ENCODE measurements at places on chromosomes 1 and 21.
A peak's percentile ranks its signal among the peaks of the same experiment; 100 is the strongest.

DNA sequence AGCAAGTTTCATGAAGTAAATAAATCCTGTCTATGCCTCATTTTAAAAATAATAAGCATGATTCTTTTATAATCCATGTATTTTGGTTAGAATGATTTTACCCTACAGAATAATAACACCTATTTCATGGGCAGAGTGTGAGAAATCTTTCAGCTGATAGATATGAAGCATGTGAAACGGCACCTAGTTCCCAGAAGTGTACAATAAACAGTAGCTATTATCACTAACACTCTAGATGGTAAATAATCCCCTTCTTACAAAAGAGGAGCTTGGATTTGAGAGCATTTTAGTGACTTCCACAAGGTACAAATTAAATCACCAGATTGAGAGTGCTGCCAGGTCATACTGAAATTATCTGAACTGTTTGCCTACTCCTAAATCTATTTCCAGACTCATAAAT lies 95.3 kb upstream of the NRIP1 start:
- DNase-seq = no peak

DNA sequence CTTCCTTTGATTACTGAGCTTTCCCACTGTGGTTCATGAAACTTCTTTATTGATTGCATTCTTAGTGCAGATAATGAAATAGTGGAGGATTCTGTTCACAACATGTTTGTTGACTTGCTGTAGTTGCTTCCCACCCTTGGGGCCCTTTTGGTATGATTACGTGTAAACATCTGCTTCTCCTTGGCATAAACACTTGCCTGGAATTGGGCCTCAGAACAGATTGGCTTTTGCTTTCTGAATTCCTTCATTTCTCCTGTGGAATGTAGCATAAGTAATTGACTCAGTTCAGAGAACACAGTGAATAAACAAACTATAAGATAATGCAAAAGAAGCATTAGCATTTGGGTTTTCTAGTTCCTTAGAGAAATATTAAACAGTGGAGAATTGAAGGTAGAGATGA lies 59.5 kb upstream of the LAMC2 start:
- no peak for DNase-seq

- DNase-seq = no peak
These were observed 343.2 kb downstream of the OLFM3 start for GRCh38 chr1:101653482-101653946.

DNA sequence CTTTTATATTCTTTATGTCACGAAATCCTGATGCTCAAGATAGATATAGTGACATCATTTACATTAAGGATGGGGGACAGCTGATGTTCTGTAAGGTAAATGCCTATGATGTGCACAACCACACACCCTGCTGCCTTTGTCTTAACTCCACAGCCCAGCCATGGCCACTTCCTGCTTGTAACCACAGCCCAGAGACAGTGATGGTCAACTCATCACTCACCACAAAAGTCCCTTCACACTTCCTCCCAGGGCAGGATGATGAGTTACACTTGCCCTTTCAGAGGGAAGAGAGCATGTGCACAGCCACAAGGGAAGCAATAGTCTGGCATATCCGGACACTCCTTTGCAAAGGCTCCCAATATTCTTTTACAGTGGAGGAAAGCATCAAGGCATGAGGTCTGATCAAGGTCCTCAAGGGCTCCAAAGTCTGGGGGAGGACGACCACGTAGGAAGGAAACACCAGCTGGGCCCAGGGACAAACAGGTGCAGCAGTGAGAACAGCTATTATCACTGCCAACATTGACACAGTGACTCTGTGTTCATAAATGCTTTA lies 53.8 kb downstream of the PLPP3 start:
- DNase-seq = no peak

DNA sequence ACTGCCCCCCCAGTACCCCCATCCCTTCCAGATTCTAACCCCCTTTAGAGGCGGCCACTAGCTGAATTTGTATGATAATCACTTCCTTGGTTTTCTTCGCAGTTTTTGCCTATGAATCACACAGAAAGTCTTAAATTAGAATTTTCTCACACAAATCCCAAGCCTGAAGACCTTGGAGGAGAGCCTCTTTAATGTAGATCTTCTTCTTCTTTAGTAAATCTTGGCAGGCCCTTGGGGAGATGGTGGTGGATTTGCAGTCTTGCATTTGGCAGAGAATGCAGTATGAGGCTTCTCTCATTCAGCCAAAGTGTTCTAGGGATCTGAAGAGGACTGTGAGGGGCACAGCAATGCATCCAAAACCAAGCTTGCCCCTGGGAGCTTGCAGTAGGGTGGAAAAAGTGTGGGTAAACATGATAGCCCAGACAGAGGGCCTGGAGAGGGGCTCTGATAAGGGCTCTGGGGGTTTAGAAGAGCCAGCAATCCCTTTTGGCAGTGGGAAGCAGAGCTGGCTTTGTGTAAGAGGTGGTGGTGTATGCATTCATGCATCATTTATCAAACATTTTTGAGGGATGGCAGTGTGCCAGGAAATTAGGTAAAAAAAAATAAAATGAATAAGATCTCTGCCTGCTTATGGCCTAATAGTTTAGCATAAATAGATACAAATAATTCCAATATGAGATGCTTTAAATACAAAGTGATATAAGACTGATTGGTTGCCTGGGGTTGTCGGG lies 7.7 kb upstream of the CDC42 start:
- DNase-seq = no peak

GRCh38 chr1:218166268-218166945 lies 118.7 kb upstream of the RRP15 start:
- DNase-seq = no peak

DNA sequence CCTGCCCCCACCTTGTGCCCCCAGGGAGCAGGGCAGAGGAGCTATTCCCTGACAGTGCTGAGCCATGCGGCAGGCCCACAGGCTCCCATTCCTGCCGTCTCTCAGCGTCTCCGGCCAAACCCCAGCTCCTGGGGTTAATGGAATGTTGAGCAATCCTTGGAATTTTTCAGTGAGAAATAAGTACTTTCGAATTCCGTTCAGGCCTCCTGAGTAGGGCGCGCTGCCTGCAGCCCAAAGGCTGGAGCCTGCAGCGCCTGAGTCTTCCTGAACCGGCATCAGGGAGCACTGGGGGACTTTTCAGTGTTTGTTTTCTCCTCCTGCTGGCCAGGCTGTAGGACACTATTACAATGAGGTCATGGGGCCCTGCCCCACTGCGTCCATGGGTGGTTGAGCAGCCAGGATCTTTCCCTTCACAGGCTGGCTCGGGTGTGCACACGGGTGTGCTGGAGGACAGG lies 33.3 kb upstream of the CSF1 start:
- peak; percentile 81 for DNase-seq

GRCh38 chr1:22078133-22078532 lies 25.6 kb downstream of the CDC42 start:
- no peak for DNase-seq

GRCh38 chr1:29481031-29481430 lies 244.7 kb downstream of the PTPRU start:
- no peak for DNase-seq

- no peak for DNase-seq
These were observed 51.4 kb upstream of the GPR157 start for GRCh38 chr1:9180111-9180819.

- no peak for DNase-seq
These were observed 746.5 kb upstream of the ADAMTS5 start for GRCh38 chr21:27713154-27714109.

DNA sequence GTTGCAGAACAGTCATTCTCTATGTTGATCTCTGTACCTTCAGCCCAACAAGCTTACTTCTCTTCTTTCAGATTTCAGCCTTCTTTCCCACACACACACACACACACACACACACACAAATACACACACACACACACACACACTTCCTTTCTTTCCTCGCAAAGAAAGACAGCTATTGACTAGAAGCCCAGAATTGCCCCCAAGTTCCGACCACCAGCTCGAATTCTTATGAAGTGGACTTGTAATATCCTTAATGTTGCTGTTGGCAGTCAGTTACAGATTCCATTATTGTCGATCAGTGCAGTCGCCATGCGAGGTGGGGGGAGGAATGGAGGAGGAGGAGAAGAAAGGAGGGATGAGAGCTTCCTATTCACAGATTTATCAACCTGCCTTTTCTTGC lies 125.5 kb downstream of the CLEC20A start:
- no peak for DNase-seq

DNA sequence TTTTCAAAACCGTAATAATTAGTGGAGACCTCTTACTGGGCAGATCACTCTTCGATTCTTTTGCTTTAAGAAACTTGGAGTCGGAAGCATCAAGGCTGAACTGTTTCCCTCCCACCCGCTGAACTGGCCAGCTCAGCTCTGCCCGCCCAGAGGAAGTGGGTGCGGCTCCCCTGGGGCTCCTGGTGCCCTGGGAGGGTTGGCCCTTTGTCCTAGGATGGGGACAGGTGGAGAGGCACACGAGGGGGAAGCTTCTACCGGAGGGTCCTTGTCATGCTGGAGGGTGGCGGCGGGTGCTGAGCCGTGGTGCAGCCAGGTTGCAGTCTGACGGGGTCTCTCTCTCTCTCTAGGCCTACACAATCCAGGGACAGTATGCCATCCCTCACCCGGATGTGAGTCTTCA lies 64.3 kb upstream of the COL6A1 start:
- DNase-seq = no peak

- no peak for DNase-seq
These were observed 208.8 kb downstream of the KIF26B start for GRCh38 chr1:245363461-245364200.

- DNase-seq = no peak
These were observed 954 bp downstream of the MYOG start for GRCh38 chr1:203084588-203085527.

- DNase-seq = no peak
These were observed 9.7 kb upstream of the H6PD start for GRCh38 chr1:9224664-9225410.

GRCh38 chr1:215833941-215834729 lies 267.0 kb downstream of the KCTD3 start:
- DNase-seq = no peak

- DNase-seq = no peak
These were observed 129.8 kb upstream of the SAMSN1 start for GRCh38 chr21:14675774-14676530.

- DNase-seq = no peak
These were observed 44.6 kb upstream of the GRIK3 start for GRCh38 chr1:37078866-37079265.

GRCh38 chr1:25516686-25517085 lies 26.7 kb upstream of the LDLRAP1 start:
- no peak for DNase-seq

- peak; percentile 93 for DNase-seq
These were observed 20.0 kb upstream of the ALDH4A1 start for GRCh38 chr1:18922319-18922726.

- no peak for DNase-seq
These were observed 8.0 kb upstream of the FTCD start for GRCh38 chr21:46163380-46163779.

DNA sequence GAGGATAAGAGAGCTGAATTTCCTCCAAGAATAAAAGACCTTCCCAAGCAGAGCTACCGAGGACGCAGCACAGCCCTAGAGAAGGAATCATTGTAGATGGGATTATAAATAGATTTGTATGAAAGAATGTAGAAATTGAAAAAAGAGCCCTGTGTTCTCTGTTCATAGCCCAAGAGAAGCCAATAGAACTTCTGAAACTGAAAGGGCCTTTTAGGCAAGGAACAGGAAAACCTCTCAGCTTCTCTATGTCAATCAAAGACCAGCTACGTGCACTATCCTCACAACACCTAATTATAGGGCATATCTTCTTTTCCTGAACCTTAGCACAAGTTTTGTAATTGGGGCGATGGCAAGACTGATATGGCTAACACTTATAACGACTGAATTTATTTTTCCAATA lies 192.4 kb upstream of the RNPC3 start:
- DNase-seq = no peak

DNA sequence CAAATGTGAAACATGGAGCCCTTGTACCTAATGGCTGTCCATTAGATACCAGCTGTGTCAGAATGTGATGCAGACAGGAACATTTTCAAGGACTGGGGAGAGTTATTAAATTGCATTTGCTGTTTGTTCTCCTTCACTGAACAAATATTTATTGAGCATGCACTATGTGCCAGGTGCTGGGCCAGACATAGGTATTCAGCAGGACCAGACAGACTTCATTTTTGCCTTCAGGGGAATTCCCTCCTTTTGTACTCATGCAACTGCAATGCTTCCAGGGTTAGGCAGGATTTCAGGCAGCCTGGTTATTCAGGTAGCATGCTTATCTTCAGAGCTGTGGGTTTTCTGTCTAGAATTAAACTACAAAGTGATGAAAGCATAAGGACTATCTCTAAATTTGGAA lies 64.2 kb upstream of the SMYD2 start:
- DNase-seq = no peak

DNA sequence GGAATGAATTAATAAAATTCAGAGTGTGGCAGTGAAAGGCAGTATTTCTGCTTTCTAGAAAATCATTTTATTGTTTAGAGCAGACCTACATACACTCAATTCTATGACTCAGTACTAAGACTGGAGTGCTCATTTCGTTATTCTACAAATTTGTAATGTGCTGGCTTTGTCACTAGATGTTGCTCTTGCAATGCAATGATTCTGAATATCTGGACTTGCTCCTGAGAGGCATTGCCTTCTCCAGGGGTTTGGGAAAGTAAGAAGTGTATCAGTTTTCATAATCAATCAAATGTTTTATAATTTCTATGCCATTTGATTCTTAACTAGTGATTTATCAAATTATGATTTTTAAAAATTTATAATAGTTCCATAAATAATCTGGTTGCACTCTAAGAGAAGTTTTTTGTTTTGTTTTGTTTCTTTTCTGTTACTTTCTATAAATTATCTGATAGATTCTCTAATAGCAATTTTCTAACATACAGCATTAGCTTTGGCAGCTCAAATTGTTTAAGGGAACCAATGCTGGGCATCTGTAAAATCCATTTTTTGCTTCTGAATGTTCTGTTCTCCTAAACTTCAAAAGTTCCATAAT lies 280.5 kb upstream of the SGIP1 start:
- no peak for DNase-seq

DNA sequence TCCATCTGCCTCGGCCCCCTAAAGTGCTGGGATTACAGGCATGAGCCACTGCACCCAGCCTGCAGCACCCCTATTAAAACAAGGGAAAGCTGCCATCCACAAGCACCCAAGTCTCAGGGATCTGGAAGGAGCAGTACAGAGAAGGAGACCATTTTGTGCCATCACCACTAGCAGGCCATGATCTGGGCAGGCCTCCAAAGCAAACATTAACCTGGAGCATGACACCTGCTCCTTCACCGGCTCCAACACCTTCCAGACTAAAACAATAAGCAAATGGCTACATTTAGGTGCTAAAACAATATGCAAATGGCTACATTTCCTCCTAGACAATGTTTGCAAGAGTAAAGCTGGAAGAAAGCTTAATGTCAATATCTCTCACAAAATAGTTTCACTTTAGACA lies 16.7 kb downstream of the MEAF6 start:
- DNase-seq = no peak
